ENCODE measurements at places on chromosomes 4 and X.

DNA sequence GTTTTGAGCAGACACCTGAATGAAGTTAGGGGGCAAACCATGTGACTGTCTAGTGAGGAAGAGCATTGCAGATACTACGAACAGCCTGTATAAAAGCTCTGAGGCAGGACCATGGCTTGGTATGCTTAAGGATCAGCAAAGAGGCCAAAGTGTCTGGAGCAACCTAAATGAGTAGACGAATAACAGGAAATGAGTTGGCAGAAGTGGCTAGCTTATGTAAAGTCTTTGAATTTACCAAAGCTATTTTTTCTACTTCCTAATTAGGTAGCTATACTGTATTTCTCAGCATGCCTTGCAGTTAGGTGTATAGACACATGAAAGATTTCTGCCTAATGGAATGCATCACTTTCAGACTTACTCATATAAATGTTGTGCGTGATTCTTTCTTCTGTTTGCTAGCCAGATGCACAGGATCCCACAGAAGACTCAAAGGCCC, 9.3 kb upstream of the GPRIN3 start:
- no peak for DNase-seq

- no peak for DNase-seq
These were observed 8.4 kb upstream of the LDOC1 start for GRCh38 chrX:141185366-141185765.

GRCh38 chr4:163701916-163702315, 207.4 kb downstream of the TMA16 start:
- no peak for DNase-seq

DNA sequence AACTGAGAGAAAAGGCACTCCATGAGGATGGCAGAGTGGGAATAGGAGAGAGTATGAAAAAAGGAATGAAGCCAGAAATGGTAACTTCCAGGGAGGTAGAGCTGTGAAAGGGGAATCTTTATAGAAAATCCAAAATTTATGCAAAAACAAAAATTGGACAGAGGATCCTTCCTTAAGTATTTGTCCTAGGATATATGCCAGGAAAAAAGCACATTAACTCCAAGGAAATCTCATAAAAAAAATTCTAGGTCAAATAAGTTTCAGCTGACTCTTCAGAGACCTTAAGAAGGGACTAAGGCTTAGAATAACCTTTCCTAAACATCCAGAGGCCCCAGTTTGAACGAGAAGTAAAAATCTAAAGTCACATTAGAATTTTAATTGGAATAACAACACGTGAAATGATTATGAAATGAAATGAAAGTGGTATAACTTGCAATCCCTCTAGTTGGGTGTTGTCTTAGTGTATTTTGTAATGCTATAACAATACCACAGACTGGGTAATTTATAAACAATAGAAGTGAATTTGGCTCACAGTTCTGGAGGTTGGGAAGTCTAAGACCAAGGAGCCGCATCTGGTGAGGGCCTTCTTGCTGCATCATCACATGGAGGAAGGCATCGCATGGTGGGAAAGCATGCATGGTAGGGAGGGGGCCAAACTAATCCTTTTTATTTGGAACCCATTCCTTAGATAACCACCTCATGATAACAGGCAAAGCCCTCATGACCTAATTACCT, 145.4 kb upstream of the RXFP1 start:
- no peak for DNase-seq

DNA sequence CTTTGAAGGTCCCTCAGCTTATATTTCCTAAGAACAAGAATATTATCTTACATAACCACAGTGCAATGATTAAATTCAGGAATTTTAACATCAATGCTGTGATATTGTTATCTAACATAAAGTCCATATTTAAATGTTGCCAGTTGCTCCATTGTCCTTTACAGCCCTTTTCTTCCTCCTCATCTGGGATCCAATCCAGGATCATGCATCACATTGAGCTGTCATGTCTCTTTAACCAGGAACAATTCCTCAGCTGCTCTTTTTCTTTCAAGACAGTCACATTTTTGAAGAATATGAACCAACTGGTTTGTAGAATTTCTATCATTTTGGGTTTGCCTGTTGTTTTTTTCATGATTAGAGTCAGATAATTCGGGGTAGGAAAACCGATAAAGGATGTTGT, 12.0 kb downstream of the TMSB4X start:
- no peak for DNase-seq

All from T-cell (primary cell).